ENCODE measurements at places on chromosomes 2 and 18.

- peak; percentile 7 for DNase-seq
Measured at GRCh38 chr18:71398531-71398930, 1109.7 kb downstream of the SOCS6 start.

DNA sequence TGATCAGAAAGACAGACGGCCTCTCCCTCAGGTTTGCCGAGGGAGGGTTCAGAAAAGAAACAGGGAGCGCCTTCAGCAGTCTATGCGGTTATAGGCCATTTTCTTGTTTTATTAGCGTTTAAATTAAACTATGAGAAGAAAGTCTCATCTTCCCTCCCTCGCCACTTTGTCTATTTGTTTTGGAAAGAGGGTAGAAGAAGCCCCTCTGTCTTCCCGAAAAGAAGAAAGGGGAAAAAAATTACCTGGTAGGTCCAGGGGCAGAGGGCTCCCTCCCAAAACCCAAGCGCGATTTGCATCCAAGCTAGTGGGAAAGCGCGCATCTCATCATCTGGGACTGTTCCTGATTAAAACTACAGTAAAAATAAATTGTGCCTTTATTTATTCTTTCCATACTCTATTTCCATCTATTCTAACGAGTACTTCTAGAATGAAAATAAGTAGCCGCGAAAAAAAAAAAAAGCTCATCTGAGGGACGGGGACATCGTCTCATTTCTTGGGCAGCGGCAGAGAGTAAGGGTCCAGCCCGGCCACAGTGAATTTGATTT, 2.4 kb downstream of the PAX8 start:
- DNase-seq = no peak

DNA sequence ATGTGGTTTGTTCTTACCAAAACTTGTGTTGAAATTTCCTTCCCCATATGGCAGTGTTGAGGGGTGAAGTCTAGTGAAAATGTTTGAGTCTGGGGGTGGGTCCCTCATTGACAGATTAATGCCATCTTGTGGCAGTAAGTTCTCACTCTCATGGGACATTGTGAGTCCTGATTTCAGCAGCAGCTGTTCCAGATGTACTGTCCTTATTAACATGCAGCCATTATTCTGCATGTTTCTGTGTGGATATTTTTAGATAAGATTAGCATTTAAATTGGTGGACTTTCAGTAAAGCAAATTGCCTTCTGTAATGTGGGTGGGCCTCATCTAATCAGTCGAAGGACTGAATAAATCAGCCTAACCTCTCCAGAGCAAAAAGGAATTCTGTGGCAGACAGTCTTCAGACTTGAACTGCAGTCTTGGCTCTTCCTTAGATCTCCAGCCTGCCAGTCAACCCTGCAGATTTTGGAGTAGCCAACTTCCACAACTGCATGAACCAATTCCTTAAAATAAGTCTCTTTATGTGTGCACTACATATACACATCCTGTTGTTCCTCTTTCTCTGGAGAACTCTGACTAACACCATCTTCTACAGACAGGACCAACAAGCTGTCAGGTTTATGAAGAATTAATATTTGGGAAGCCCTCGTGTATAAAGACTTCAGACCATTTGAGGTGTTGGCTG, 138.7 kb upstream of the ZNF516 start:
- DNase-seq = no peak

- DNase-seq = peak; percentile 99
Measured at GRCh38 chr2:26785431-26786206, at the start of gene CENPA. TSS of gene CENPA (plus strand) at chr2:26786056. CDS start at chr2:26786197, 141 bp downstream.

DNA sequence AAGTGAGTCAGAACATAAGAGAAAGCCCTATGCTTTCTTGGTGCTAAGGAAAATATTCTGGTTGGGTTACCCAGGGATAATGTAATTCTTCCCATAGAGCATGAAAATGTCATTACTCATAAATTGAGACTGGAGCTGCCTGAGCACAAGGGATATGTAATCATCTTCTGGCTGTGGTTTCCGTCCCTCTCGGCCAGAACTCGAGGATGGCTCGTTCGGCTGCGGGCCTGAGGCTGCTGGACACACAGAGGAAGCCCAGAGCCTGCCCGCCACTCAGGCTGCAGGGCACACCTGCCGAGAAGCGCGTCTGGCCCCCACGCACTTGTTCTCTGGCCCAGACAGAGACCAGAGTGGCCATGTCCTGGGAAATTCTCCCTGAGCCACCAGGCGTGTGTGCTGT, 104.9 kb downstream of the ASAP2 start:
- no peak for DNase-seq

DNA sequence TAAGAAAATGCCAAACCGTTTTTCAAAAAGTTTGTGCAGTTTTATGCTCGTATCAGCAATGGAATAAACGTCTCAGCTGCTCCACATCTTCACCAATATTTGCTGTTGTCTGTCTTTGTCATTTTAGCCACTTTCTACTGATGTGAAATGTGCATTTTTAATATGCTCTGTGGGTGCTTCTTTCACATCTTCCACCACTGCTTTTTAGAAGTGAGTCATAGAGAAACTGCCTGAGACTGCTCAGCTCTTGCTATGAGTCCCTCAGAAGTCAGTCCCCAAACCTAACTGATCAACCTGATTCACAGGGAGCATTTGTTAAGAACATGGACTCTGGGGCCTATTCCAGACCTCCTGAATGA, 41.0 kb upstream of the EPC2 start:
- no peak for DNase-seq

GRCh38 chr2:5867056-5867455, 174.9 kb downstream of the SOX11 start:
- DNase-seq = no peak

GRCh38 chr2:7329465-7329864, 412.3 kb downstream of the RNF144A start:
- no peak for DNase-seq

GRCh38 chr2:174376967-174377366, 18.6 kb upstream of the SCRN3 start:
- DNase-seq = no peak

- no peak for DNase-seq
Measured at GRCh38 chr2:17191223-17191622, 327.0 kb downstream of the RAD51AP2 start.

GRCh38 chr18:3993941-3994687, 461.0 kb downstream of the DLGAP1 start:
- DNase-seq = no peak

GRCh38 chr18:59554796-59555335, 142.4 kb downstream of the CCBE1 start:
- no peak for DNase-seq

DNA sequence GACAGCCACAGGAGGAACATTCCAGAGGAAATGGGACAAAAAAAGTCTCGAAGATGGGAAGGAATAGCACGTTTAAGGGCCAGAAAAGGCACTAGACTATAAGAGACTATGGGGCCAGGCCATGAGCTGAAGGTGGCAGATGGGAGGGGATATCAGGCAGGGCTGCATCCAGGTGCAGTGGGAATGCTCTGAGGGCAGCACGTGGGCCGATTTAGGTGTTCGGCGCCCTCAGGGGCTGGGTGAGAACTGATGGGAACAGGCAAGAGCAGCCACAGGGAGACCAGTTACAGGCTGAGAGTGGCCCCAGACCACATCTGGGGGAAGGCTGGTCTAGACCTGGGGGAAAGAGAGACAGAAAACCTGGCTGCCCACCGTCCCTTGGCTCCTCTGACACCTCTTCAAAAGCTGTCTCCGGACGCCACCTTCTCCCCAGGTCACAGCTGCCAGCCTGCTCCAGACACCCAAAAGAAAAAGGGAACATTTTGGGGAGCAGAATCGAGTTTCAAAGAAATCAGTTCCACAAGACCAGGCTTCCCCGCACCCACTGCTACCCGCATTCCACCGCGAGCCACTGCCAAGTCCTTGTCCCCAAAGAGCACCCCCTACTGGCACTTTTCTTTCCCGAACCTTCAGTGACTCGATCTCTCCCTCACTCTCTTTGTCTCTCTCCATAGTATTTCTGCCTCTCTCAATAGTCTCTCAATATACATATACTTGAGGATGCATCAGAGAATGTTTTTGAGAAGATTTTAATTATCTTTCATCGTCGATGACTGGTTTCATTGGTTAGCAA, 190.1 kb upstream of the AGAP1 start:
- no peak for DNase-seq

DNA sequence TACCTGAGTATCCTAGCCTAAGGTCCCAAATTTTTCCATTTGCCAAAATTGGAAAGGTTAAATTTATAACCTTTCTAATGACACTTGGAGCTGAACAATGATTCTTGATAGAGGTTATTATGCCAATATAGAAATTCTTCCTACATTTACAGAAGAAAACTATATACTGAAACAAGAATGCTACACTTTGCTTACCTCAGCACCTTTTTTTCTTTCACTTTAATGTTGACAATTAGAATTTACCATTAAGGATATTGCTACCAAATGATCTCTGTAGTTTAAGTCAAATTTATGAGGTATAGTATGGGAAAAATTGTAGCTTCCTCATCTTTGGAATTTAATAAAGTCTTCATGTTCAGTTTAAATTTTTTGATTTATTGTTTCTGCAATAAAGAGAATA, 577.0 kb downstream of the NR4A2 start:
- no peak for DNase-seq

DNA sequence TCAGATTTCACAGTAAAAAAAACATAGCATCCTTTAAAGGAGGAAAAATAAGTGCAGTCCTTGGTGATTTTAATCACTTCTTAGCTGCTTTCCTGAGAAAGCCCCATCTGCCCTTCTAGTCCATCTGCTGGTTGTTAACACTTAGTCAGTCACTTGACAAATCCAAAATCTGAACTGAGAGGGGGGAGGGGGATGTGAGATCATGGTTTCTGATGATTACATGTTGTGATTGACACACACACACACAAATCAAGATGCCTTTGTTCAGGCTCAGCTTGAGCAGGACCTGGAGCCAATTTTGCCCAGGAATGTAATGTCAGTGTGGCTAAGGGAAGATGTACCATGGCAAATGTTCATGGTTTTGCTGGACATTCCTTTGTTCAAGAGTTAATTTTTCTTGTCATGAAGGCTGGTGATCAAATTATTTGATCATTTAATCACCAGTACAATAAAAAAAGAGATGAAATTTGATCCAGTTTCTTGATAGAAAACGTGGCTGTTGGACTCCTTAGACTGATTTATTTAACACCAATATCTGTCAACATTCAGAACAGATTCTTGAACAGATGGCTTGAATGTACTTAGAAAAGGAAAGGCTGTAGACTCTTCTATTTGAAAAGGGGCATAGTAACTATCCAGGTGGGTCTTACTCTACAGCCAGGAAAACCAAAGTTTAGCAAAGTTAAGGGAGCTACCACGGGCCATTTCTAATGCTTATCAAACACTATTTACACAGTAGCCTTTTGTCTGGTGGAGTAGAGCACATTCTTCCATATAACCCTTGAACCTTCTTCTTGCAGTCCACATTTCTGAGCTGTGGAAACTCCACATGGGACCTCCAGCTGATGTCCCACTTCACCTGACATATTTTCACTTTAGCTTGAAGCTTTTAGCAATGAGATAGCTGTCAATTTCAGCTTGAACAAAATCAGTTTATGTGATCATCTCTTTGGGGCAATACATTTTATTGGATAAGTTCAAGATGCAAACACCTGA, 408.7 kb downstream of the PIK3C3 start:
- no peak for DNase-seq

DNA sequence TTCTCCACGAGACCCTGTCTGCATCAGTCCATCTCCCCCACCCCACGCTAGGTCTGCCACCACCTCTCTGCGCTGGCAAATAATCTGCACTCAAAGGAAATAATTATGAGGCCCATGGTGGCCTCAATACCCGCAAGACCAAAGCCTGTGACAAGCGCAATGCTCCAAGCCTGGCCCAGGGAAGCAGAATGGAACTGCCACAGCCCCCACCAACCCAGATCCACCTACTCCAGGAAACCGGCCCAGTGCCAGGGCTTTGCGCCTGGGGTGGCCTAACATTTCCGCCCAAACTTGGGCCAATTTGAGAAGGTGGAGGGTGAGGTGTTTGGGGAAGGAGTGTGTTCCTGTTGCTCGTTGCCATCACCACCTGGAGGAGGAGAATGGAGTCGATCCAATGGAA, 26.0 kb upstream of the ATOH8 start:
- no peak for DNase-seq

DNA sequence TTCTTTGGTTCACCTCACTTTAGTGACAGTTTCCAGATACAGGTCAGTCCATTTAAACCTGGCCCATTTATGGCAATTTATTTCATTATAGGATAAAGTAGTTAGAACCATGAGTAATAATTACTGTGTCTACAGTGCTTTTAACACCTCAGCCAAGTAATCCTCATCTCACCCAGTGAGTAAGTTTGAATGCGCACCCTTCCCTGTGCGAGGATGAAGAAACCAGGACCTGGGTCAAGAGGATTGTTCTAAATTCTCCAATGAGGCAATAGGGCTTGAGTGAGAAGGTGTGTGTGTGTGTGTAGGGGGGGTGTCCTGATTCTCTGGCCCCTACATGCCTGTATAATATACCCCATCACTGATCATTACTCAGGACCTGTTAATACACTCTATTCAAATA, 854 bp upstream of the MYO1B start:
- no peak for DNase-seq

DNA sequence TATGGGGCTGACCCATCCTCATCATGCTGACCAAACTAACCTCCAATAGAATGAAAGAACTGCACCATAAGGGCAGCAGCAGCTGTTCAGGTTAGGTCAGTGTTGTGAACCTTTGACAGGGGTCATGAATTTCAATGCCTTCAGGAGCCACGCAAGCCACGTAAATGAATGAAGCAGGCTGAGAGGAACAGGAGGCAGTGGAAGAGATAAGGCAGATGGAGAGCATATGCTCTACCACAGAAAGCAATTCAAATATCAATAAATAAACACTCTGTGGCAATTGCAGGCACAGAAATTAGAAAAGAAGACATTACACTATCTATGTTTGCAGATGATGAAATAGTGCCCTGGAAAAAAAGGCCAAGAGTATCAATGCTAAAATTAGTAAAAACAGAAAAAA, 56.3 kb downstream of the SCG2 start:
- DNase-seq = no peak

GRCh38 chr2:164496881-164497280, 124.4 kb downstream of the GRB14 start:
- DNase-seq = no peak

GRCh38 chr2:41782306-41783158, 265.3 kb upstream of the PKDCC start:
- no peak for DNase-seq

DNA sequence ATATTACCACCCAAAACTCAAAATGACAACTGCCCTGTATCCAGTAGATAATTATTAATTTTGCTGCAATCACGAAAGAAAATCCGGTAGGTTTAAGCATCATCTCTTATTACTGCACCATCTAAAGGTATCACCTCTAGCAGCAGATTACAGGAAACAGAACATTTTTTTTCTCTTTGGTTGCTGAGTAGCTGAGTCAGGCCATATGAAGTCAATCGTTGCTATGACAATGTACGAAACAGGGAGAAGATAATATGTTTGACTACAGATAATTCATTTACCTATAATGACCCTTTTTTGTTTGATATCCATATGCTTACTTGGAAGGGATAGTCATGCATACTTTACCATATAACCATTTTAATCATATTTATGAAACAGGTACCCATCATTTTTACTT, 831.6 kb upstream of the CHAC2 start:
- no peak for DNase-seq
